ENCODE measurements at places on chromosomes 5 and 9.

GRCh38 chr5:165057145-165057544 lies 1551.7 kb downstream of the MAT2B start:
- DNase-seq = no peak

GRCh38 chr5:176625512-176625911 lies 4.8 kb downstream of the SNCB start:
- no peak for DNase-seq

- no peak for DNase-seq
Measured at GRCh38 chr9:18360005-18360404, 113.9 kb upstream of the ADAMTSL1 start.

DNA sequence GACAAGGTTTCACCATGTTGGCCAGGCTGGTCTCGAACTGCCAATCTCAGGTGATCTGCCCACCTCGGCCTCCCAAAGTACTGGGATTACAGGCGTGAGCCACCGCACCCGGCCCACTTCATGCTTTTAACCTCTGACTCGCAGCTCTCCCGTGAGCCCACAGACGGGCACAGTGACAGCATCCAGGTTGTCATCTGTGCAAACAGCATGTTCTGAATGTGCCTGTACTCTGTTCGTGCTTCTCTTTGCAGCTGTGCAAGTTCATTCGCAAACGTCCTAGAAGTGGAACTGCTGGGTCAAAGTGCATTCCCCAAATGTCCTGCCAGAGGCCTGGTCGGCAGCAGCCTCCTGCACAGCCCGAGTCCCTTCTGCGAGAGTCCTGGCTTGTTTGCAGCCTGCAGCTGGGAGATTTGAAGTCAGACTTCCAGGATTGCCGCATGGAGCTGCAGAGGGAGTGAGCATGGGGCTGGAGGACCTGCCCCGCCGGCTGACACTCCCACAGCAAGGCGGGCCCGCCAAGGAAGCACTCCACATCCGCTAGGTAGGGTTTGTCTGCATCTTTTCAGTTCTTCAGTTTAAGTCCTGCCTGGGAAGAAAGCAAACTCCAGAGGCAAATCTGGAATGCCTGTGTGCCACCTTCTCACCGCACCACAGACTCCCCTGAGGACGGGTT lies 3.4 kb downstream of the BRD3OS start:
- DNase-seq = no peak

GRCh38 chr5:111530298-111530740 lies 18.0 kb upstream of the STARD4 start:
- DNase-seq = peak; percentile 87

DNA sequence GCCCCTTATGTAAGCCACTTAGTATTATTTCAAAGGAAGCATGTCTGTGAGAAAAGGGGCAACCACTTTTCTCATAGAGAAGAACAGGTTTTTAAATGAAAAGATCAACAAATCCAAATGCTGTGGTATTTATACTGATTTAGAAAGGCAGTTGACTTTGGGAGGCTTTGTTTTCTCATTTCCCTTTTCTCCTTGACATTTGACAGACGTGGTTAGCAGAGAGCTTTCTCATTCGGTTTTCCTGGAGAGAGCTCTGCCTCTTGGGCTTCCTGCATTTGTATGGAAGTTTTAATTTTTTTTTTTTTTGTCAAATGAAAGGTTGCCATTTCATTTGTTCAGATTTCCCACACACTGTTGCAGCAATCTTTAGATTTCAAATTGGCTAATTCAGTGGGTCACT lies 62.5 kb downstream of the EXOSC2 start:
- DNase-seq = no peak

- DNase-seq = no peak
Measured at GRCh38 chr5:144368556-144368955, 197.9 kb downstream of the KCTD16 start.

- no peak for DNase-seq
Measured at GRCh38 chr9:132989414-132989996, 11.0 kb downstream of the GFI1B start.
